ENCODE measurements at places on chromosomes 4 and X.

- DNase-seq = no peak
Measured at GRCh38 chr4:88600176-88600838, 8.0 kb downstream of the HERC3 start.

DNA sequence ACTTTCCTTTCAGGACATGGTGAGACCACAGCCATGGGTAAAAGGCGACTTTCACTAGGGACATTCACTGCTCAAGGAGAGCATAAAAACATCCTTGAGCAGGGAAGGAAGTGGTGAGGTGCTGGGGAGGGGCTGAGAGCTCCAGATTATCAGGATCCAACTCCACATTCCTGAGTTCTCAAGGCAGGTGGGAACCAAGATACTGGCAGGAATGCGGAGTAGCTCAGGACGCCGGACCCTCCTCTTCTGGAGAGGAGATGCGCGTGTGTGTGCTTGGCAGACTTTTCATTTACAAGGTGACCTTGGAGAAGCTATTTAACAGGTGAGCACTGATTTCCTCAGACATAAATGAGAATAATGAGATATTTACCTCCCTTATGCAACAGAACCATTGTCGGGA lies 41.3 kb upstream of the TXK start:
- DNase-seq = no peak

DNA sequence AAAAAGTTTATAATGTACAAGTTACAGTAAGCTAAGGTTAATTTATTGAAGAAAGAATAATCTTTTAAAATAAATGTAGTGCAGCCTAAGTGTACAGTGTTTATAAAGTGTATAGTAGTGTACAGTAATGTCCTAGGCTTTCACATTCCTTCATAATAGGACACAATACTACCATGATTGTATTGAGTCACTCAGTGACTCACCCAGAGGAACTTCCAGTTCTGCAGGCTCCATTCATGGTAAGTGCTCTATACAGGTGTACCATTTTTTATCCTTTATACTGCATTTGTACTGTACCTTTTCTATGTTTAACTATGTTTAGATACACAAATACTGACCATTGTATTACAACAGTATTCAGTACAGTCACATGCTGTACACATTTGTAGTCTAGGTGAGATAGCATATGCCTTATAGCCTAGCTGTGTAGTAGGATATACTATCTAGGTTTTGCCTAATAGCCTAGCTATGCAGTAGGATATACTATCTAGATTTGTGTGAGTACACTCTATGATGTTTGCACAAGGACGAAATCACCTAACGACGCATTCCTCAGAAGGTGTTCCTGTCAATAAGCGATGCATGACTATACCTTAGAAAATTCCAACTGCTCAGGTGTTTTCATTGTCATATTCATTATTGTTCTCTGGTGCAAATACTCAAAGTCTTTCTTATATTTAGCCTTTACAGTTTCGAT lies 5.5 kb upstream of the TMEM255A start:
- DNase-seq = no peak

- DNase-seq = no peak
Measured at GRCh38 chr4:106773076-106773905, 262.8 kb downstream of the DKK2 start.

GRCh38 chr4:83283181-83283580 lies 1.4 kb downstream of the COQ2 start:
- DNase-seq = no peak

DNA sequence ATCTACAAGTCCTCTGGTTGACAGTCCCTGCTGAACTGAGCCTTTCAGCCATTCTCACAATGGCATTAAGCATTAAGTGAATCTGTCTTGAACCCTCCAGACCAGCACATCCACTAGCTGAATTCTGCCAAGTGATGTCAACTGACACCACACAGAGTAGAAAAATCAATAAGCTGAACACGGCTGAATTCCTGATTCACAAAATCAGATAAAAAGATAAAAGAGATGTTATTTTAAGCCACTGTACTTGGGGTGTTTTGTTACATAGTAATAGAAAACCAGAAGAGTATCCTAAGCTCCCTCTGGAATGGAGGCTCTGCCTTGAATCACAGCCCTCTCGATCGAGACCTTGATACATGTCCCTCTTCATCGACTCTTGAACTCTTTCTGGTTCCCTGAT lies 336.5 kb downstream of the DMD start:
- DNase-seq = no peak

- peak; percentile 4 for DNase-seq
Measured at GRCh38 chrX:639151-639550, 8.6 kb downstream of the SHOX start.

DNA sequence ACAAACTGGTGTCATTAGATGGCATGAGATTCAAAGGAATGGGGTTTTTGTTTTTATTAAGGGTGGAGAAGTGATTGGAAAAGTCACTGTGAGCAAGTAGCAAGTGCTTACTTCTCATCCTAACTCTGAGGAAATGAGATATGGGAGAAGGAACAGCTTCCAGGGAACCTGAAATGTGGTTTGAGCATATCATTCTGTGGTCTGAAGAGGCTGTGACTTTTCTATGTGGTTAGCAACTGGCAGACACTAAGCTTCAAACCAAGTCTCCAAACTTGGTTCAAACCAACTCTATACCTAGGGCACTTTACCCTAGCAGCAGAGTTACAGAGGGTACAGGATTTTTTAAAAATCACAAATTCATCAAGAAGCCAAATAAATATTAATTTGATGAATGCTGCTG lies 58.2 kb downstream of the DCLK2 start:
- no peak for DNase-seq

GRCh38 chrX:68938244-68939004 lies 109.6 kb downstream of the EFNB1 start:
- DNase-seq = no peak
